Cardiac fibroblast (primary cell): ENCODE measurements at places on chromosomes 11 and 22.
A peak's percentile ranks its signal among the peaks of the same experiment; 100 is the strongest.

DNA sequence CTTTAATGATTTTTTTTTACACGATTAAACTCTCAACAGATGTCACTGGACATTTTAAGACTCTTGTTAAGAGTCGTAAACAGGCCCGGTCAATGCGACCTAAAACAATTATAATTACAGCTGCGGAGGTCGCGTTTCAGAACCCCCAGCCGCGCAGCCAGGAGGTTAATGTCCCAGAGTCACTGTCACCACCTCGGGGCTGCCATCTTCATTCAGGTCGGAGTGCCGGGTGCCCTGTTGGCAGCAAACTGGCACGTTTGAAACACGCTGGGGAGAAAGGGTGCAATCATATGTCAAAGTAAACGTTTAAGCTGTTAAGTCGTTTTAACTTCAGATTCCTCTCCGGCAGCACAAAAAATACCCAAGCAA lies 711 bp upstream of the PHF21B start:
- no peak for DNase-seq

DNA sequence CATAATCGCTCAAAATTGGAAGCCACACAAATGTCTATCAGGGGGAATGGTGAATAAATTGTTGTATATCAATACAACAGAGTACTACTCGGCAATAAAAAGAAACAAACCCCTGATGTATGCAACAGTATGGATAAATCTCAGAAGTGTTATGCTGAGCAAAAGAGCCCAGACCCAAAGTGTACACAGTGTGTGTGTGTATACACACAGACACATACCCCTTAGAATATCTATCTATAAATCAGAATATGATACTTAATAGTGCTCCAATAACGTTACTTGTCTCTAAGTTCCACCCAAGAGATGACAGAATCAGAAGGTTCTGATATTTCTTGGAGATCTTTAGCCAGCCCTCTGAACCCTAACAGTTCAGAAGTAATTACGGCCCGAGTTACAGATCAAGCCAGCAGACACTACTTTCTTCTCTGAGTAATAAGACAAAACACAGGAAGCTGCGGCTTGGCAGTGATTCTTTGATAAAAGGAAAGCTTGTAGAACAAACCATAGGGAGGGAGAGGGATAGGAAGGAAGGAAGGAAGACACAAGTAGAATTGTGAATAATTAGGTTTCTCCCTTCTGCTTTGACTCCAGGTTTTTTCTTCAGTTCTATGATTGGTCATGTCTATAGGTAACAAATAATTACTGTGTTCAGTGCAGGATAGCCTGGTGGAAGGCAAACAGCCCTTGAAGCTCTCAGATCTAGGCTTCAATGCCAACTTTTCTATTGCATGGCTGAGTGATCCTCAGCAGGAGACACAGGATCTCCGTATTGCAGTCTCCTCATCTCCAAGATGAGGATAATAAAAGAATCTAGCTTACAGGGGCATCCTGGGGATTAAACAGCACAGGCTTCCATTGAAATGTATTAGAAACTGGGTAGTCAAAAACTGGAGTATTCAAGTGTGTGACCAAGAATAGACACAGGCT lies 75.6 kb upstream of the TEAD1 start:
- DNase-seq = peak; percentile 49

DNA sequence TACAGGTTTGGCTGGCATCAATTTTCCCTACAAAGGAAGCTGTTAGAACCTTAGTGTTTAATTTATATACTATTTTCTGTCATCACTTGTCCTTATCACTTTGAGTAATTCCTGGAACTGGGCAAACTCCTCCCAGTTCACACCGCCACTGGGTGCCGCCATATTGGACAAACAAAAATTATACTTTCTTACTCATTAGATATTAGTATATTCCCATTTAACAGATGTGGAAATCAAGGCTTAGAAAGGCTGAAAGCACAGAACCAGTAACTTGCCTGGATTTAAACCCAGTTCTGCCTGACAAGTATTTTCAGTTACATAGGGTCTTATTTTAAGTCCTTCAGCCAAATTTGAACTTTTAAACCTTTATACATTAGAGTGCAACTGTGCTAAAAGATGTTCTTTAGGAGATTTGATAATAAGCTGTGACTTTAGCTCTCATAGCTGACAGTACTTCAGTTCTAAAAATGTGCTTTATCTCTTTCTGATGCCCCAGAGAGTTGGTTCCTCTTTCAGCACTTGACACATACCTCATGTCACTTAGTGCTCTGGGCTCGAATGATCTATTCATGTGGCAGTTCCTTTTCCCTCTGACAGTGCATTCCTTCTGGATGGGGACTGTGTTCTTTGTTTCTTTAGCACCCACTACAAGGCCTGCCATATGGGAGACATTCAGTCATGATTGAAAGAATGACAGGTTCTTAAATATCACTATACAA lies 25.4 kb downstream of the COA4 start:
- no peak for DNase-seq

- DNase-seq = no peak
These were observed 921 bp downstream of the TESMIN start for GRCh38 chr11:68750195-68751003.

GRCh38 chr11:73168925-73169579 lies 26.9 kb upstream of the FCHSD2 start:
- no peak for DNase-seq

DNA sequence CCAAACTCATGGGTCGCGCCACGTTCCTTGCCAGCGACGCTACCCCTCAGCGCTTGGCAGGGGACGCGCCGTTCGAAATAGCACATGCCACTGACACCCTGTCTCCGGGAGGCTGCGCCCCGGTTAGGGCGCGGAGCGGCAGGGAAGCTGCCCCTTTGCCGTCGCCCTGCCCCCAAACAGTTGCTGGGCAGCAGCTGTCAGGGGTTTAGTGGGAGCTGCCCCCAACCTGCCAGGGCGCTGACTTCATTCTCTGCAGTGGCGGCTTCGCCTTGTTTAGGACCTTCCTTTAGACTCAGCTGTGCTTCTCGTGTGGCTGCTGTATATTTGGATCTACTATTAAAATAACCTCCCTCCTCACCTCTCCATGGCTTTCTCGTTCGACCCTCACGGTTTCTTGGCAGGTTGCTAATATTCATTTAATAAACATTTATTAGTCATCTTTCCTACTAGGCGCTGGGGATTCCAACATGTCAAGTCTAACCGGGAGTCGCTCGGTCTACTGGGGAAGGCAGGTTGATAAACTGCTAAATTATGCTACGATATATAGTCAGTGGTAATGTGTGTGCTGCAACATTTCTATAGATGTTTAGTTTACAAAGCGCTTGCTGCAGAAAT lies 782 bp downstream of the TMEM109 start:
- peak; percentile 26 for DNase-seq

GRCh38 chr11:88293931-88294330 lies 43.6 kb downstream of the CTSC start:
- peak; percentile 66 for DNase-seq

DNA sequence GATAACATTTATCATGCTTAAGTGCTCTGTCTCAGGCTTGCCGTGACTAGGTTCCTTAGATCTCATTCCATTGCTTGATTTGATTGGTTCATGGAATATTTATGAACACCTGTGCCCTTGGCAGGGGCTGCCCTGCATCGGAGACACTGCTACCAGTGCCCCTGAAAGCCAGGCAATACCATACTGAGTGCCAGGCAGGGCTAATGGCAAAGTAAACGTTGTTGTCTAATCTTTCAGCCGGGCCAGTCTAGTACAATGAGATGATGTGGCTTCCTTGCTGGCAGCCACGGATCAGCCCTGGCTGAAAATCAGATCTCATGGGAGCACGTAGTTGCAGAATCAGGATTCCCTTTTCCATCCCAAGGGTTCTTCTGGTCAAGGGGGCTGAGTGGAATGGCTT lies 5.0 kb upstream of the PGA3 start:
- no peak for DNase-seq

DNA sequence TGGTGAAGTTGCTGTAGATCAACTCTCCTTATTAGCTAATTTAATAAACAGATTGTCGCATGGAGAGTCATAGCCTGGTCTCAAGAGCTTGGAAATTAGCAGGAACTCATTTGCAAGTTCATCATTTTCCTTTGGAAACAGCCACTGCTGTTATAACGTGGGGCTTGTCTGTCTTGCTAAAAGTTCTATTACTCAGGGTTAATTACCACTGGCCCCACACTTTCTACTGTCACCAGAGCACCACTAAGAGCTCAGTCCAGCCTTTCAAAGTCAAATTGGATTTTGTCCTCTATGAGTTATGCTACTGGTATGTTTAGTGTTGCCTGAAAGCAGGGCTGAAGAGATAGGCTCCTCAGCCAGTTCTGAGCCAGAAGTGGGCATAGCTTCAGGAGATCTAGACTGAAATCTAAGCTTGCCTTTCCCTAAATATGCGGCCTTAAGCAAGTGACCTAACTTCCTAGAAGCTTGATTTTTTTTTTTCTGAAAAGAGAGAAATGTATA lies 292.2 kb downstream of the INSC start:
- no peak for DNase-seq

GRCh38 chr11:47912843-47913437 lies 64.8 kb upstream of the NUP160 start:
- DNase-seq = peak; percentile 63

GRCh38 chr11:6855971-6856541 lies 6.8 kb upstream of the OR10A2 start:
- peak; percentile 31 for DNase-seq

DNA sequence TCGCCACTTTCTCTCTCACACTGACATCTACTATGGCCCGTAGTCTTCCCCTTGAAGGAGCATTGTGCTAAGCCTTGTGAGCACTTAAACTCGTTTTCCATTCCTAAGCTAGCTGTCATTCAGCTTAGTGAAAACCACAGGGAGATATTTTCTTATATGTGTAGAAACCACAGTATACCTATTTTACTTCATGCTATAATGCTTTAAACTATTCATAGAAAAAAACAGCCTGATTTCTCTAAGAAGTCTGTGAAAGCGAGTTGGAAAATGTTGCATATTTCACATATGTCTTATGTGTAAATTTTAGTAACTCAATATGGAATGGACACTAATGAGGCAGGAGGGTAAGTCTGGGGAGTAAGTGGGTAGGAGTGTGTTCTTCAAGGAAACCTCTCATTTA lies 194.3 kb upstream of the CTSC start:
- no peak for DNase-seq

DNA sequence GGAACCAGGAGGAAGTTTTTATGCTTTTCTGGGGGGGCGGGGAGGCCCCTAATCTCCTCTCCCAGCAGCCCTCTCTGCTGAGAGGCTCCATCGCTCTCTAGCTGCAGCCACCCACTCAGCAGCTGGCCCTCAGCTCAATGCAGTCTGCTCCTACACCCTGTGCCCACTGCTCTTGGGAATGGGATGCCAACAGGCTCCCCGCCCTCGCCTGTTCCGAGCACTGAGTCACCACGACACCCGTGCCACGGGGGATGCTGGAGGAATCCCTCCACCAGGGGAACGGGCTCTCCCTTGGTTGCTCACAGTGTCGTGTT lies 23.5 kb upstream of the SUSD2 start:
- no peak for DNase-seq

DNA sequence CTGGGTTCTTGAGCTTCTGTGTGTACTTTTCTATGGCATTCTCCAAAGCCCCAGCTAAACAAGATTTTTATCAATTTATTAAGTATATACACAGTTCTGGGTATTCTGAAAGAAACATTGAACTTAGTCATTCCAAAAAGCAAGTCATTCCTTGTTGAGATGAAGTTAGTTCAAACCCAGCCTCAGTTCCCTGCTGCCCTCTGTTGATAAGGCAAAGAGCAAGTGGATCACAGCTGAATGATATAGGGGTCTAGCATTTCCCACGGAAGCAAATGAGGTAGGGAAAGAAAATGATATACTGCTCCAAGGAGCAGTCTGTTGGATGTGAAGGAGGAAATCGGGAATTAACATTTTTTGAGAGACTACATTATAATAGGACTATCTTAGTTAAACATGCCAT lies 841.8 kb upstream of the TENM4 start:
- DNase-seq = no peak

DNA sequence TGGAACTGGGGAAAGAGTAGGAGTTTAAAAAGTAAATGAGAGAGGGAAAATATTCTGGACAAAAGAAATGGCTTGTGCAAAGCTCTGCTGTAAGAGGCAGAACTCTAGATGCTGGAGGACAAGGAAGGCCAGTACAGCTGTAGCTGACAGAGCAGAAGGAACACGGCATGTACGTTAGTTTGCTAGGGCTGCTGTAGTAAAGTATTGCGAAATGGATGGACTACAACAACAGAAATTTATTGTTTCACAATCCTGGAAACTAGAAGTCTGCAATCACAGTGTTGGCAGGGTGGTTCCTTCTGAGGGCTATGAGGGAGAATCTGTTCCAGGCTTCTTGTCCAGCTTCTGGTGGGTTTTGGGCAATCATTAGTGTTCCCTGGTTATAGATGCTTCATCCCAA lies 454.4 kb downstream of the NTM start:
- peak; percentile 87 for DNase-seq

GRCh38 chr11:71557257-71557656 lies 8.1 kb upstream of the KRTAP5-10 start:
- DNase-seq = no peak

DNA sequence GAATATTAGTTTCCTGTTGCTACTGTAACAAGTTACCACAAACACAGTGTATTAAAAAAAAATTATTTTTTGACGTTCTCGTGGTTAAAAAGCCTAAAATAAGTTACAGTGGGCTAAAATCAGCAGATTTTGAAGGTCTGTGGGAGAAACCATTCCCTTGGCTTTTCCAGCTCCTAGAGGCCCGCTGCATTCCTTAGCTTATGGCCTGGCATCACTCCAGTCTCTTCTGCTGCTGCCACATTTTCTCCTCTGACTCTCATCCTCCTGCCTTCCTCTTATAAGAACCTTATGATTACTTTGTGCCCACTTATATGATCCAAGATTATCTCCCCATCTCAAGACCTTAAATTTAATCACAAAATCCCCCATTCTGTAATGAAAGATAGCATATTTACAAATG lies 392.7 kb downstream of the GUCY1A2 start:
- DNase-seq = no peak

GRCh38 chr11:16925561-16926065 lies 88.6 kb downstream of the PLEKHA7 start:
- peak; percentile 58 for DNase-seq

- no peak for DNase-seq
These were observed 19.6 kb upstream of the TP53I11 start for GRCh38 chr11:44970293-44970692.

DNA sequence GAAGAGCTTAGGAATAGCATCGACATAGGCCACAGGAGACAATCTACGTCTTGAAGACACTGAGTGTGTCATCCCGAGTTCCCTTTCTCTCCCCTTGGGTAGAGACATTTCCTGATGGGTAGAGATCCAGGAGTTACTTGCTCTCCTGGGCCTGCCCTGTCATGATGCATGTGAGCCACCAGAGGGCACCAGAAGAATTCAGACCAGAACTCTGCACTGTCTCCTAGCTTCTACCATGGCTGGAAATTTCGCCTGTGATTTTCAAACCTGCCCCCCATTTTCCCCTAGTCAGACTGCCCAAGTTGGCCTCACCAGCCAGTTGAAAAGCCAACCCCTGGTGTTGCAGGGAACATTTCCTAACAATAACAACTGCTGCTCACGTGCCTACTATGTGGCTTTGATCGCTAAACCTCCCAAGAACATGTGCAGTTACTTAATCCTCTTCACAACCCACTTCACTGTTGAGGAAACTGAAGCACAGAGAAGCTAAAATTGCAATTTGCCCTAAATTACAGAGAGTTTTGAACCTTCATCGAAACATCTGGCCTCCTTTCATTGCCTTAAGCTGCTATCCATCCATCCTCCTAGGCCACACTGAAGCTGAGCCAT lies 47.2 kb downstream of the C11orf58 start:
- peak; percentile 88 for DNase-seq

GRCh38 chr22:48984639-48985038 lies 843.0 kb downstream of the BRD1 start:
- no peak for DNase-seq

- peak; percentile 97 for DNase-seq
These were observed 73.8 kb upstream of the CDON start for GRCh38 chr11:126136507-126136906.

GRCh38 chr11:68938816-68939582 lies 35.3 kb downstream of the IGHMBP2 start:
- DNase-seq = no peak
